ENCODE measurements at places on chromosomes 11 and 22.
A peak's percentile ranks its signal among the peaks of the same experiment; 100 is the strongest.

- DNase-seq: no peak
Observed at GRCh38 chr11:125299061-125299615, 134.6 kb downstream of the PKNOX2 start.

GRCh38 chr11:127362754-127363308 lies 362.3 kb upstream of the KIRREL3 start:
- no peak for DNase-seq

- DNase-seq: no peak
Observed at GRCh38 chr22:32668254-32669094, 133.0 kb upstream of the TIMP3 start.

DNA sequence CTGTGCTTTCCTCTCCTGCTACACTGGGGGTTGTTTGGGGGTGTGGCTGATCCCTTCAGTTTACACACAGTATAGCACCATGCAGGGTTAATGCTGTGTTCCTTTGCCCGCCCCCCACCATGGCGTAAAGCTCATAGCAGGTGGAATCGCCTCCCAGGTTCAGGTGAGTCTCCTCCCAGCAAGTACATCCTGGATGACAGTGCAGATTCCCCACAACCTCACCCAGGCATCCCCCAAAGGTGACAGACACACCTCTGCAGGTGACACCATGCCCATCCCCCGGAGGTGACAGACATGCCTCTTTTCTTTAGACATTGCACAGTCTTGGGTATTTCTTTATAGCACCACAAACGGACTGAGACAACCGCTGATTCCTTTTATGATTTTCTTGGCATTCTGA lies 343.7 kb downstream of the BRD1 start:
- DNase-seq: no peak

GRCh38 chr22:17213976-17214375 lies 5.3 kb downstream of the ADA2 start:
- DNase-seq: peak; percentile 68

- no peak for DNase-seq
Observed at GRCh38 chr11:128476729-128477128, 110.6 kb downstream of the ETS1 start.

DNA sequence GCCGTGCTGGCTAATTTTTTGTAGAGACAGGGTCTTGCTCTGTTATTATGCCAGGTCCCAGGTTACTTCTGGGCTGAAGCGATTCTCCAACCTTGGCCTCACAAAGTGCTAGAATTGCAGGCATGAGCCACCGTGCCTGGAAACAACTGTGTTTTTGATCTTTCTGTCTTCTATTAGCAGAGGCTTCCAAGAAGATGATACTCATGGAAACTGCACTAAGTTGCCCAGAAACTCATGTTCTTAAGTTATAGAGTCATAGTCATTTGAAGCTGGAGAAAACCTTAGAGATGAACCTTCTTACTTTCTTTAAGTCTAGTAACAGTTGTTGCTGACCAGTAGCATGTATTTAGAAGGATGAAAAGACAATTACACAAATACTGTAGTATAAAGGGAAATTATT lies 37.1 kb upstream of the HSPA8 start:
- peak; percentile 47 for DNase-seq

- DNase-seq: no peak
Observed at GRCh38 chr11:14384338-14384737, 25.4 kb upstream of the RRAS2 start.

DNA sequence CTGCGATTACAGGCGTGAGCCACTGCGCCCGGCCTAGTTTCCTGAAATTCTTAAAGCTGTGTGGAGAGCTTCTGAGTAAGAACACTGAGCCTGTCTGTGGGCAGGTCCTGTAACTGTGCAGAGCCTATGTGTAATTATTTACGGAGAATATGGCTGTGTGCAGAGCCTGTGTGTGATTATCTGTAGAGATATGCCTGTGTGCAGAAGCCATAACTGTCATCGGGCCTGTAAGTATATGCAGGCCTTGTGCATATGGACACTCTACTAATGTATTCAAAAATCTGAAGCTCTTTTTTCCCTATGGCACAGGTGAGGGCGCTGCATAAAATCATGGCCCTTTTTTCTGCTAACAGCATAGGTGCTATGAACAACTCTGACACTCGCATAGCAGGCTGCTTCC lies at the start of gene OR52B6:
Gene OR52B6 (plus strand): TSS at position 301 of the 400 bp plus-strand sequence. CDS start 0 bp downstream, at position 301.
- DNase-seq: no peak

DNA sequence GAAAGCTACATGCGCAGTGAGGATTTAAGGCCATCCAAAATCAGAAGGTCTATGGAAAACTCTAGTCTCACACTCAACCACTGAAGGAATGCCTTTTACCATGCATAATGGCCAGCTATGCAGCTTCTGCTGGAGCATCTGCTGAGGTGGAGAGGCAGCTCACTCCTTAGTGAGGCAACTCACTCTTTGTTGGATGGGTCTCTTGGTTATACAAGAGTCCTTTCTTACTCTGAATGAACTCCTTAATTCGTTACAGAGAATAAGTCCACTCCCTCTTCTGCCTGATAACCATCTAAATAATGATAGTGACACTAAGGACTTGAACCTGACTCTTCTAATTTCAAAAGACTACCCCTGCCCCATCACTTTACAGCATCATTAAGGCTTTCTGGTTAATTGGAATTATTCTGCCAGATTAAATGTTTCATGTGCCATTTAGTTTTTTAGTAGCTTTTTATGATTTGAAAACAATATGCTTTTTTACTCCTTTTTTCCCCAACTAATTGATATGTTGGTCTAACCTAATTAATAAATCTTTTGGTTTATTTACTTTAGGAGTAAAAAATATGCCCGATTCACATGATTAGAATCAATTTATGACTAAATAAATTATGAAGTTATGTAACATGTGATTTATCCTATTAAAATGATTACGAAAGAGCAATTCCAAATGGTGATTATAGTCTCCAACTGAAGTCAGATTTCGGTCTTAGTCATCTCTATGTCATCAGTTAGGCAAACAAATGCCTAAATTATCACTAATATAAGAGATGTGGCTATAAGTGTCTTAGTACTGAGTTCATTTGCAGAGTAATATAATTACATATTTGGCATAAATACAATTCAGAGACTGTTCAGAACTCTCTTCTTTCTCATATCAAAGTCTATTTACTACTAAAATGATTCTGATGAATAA lies 286.7 kb upstream of the CCDC90B start:
- no peak for DNase-seq

GRCh38 chr11:19284881-19285280 lies 44.1 kb upstream of the E2F8 start:
- no peak for DNase-seq

DNA sequence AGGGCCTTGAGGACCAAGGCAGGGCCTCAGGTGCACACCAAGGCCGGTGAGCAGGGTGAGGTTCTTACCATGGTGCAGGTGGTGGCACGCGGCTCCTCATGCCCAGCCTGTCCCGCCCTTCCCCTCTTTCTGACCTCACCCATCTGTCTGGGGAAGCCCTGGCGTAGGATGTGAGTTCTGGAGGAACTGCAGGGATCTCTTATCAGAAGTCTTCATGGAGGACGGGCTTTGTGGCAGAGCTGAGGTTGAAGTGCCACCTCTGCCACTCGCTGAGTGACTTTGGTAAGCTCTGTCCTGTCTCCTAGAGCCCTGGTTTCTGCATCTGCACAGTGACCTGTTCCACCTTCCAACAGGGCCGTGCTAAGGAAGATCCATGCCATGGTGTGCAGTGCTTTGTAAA lies 49.1 kb downstream of the LRRC32 start:
- no peak for DNase-seq

DNA sequence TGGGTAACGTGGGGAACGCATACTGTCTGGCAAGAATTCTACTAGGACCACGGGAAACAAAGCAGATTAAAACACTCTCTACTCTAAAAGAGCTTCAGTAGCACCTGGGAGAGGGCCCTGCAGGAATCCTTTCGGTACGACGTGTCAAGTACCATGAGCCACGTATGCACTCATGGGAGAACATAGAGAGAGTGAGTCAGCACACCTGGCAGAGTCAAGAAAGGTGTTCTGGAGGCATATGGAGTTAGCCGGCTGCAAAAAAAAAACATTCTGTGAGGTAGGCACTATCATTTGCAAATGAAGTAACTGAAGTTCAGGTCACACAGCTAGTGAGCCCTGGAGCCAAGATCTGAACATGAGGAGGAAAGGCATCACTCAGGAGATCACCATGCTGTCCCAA lies 71.1 kb upstream of the BID start:
- DNase-seq: no peak

DNA sequence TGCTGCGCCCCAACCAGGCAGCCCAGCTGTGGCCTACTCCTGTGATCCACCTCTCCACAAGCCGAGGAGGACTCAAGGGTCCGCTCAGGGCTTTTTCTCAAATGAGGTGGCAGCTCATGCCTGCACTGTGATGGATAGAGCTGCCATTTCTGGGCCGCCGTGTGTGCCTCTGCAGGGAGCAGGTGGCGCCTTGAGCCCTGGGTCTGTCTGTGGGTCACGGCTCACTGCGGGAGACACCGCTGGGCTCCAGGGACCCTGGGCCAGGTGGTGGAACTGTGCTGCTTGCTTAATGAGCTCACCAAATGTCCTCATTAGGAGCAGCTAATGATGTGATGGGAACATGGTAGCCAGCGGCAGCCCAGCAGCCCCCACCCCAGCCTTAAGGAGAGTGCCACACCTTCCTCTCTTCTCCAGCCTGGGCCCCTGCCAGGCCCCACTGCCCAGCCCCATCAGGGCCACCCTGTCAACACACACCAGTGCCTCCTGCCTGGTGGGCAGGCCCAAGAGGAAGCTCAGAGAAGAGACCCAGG lies 50.8 kb downstream of the DHCR7 start:
- no peak for DNase-seq

DNA sequence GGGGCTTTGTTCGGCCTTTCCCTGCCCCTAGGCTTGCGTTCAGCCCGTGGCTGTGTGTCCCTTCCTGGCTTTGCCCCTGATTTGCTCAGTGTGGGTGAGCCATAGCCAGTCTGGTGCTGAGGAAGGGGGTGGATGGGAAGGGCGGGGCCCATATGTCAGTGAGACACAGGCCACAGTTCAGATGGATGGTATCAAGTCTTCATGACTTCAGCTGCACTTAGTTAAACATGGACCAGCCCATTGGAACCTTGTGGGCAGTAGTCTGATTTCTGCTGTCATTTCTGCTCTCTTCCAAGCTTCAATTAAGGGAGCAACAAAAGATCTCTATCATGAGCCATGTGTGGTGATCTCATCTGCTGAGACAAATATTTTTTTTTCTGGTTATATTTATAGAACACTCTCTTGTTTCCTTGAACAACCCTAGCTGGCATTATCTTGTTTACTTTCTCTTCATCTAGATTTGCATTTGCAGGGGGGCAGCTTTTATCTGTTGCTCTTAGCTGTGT lies 21.6 kb upstream of the PEX26 start:
- peak; percentile 21 for DNase-seq

- DNase-seq: no peak
Observed at GRCh38 chr22:24417200-24417599, 10.2 kb upstream of the ADORA2A start.

DNA sequence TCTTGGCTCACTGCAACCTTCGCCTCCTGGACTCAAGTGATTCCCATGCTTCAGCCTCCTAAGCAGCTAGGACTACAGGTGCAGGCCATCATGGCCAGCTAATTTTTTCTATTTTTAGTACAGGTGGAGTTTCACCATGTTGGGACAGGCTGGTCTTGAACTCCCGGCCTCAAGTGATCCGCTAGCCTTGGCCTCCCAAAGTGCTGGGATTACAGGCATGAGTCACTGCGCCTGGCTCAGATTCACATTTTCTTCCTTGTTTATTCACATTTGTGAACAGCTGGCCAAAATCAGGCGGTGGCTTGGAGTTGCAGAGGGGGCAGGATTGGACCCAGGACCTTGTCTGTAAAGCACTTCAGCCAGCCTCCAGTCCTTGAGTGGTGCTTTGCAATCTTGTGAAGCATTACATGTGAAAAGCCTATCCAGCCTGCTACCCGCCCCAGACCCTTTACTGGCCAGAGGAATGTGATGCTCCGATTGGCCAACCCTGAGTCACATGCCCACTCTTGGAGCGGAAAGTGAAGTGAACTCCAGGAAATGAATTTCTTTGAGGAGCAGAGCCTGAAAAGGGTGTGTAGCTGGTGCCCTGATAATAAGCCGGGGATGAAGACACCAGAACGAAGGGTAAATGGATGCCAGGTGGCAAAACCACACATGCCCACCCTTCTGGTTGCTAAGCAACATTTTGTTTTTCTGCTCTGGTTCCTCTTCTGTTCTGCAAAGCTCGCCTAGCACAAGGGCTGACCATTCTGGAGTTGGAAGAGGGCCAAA lies 62.6 kb upstream of the PTPRJ start:
- peak; percentile 69 for DNase-seq

GRCh38 chr11:1869427-1870325 lies 16.8 kb downstream of the LSP1 start:
- DNase-seq: no peak

DNA sequence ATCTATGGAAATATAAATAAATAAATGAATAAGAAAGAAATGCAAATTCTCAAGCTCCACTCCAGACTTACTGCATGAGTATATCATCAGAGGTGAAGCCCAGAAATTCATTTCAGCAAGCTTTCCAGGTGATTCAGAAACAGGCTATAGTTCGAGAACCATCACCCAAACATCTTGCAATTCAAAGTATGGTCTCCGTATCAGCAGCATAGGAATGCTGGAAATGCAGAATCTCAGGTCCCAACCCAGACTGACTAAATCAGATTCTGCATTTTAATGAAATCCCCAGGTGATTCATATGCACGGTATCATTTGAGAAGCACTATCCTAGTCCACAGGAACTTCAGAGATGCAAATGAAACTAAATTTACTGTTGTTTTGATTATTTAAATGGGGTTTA lies 95.3 kb downstream of the SERGEF start:
- DNase-seq: no peak

- no peak for DNase-seq
Observed at GRCh38 chr11:66150140-66150539, 80.1 kb downstream of the PACS1 start.

DNA sequence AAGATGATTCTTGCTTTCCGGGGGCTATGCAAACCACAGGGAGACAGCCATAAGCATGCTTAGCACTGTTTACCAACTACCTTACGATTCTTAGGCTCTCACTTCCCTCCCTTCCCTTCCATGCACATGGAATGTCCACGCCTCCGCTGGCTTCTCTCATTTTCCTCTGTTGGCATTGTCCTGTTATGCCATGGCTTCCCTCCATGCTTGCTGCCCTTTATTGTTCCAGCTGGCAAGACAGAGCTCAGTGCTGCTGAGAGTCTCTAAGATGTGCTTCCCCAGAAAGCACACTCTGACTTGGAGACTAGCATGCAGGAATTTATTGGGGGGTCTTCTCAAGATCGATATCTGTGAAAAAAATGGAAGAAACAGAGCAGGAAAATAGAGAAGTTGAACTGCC lies 379.2 kb downstream of the NELL1 start:
- no peak for DNase-seq

GRCh38 chr11:127000981-127001380 lies 411 bp upstream of the KIRREL3 start:
- no peak for DNase-seq

DNA sequence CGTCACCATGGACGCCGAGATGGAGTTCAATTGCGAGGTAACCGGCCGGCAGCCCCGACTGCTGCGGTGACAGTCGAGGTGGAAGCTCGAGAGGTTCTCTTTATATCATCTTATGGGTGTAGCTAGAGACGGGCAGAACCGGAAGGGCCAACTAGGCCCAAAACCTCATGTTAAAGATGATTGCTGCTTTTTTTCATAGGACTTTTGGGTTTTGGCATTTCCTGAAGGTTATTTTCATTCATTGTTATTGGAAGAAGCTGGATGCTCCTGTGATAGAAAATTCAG lies 585 bp downstream of the NF2 start:
- DNase-seq: no peak
